ENCODE measurements at places on chromosomes 3 and 15.

- H3K36me3 ChIP-seq, result no peaks in the 10 kb centered on the region
- no peak for DNase-seq
Measured at GRCh38 chr3:160684368-160684740, 7.4 kb downstream of the ARL14 start.

- peak; percentile 46 for DNase-seq
- H3K4me3 ChIP-seq, result peak overlapping the region; percentile 92
- H3K27ac ChIP-seq, result peak overlapping the region; percentile 88
- H3K4me1 ChIP-seq, result peaks cover 15% of the 10 kb centered on the region
- H3K36me3 ChIP-seq, result no peaks in the 10 kb centered on the region
- peaks cover 3% of the 10 kb centered on the region for H3K27me3 ChIP-seq
Measured at GRCh38 chr3:197298945-197299854, 788 bp upstream of the DLG1 start.

GRCh38 chr3:188437926-188438325, 284.0 kb downstream of the LPP start:
- H3K36me3 ChIP-seq, result peaks cover 3% of the 10 kb centered on the region
- H3K4me1 ChIP-seq, result peaks cover 67% of the 10 kb centered on the region
- H3K27ac ChIP-seq, result peak overlapping the region; percentile 83
- peaks cover 2% of the 10 kb centered on the region for H3K27me3 ChIP-seq

- DNase-seq, result no peak
- peaks cover 14% of the 10 kb centered on the region for H3K36me3 ChIP-seq
- no peaks in the 10 kb centered on the region for H3K4me1 ChIP-seq
- H3K4me3 ChIP-seq, result peak overlapping the region; percentile 19
- H3K27me3 ChIP-seq, result peaks cover 4% of the 10 kb centered on the region
- no peak overlapping the region for H3K27ac ChIP-seq
Measured at GRCh38 chr15:48469271-48469670, 138.0 kb downstream of the DUT start.

DNA sequence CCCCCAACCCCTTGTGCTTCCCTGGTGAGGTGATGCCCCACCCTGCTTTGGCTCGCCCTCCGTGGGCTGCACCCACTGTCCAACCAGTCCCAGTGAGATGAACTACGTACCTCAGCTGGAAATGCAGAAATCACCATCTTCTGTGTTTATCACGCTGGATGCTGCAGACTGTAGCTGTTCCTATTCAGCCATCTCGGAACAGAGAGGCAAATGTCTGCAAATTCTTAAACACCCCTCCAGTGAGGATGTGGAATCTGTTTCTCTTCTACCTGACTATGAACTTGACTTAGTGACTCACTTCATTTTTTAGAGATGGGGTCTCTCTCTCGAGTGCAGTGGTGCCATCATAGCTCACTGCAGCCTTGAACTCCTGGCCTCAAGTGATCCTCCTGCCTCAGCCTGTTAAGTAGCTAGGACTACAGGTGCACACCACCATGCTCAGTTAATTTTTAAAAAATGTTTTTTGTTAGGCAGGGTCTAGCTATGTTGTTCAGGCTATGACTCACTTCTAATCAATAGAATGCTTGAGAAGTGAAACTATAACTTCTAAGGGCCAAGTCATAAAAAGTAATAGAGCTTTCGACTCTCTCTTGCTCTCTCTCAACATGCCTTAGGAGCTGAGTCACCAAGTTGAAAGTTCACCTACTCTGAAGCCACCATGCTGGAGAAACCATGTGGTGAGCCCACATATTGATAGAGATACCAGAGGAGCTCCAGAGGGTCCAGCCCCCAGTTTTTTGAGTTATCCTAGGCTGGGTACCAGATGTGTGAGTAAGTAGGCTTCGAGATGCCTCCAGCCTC, 11.5 kb upstream of the PARP14 start:
- no peak for DNase-seq
- H3K27me3 ChIP-seq, result no peaks in the 10 kb centered on the region
- no peaks in the 10 kb centered on the region for H3K4me1 ChIP-seq
- H3K27ac ChIP-seq, result no peak overlapping the region

GRCh38 chr3:195031574-195032003, 239.4 kb downstream of the XXYLT1 start:
- H3K27ac ChIP-seq, result peak overlapping the region; percentile 97
- H3K4me1 ChIP-seq, result peaks cover 44% of the 10 kb centered on the region
- peak; percentile 32 for DNase-seq
- no peak overlapping the region for H3K4me3 ChIP-seq
- H3K27me3 ChIP-seq, result peaks cover 5% of the 10 kb centered on the region

DNA sequence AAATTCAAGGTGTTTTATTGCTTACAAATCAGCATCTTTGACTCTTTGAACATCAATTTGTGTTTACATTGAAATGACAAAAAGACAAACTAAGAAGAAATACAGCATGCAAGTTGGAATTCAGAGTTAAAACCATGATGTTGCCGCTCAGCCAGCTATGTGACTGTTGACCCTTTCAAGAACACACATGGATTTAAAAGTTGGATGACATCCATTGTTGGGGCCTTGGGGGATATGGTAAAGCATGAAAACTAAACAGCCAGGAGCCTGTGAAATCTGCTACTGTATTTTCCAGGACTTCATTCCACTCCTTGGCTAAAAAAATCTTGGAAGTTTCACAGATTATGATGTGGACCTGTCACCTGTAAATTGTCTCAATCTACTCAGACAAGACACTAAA, 4.6 kb downstream of the P2RY1 start:
- peaks cover 11% of the 10 kb centered on the region for H3K27me3 ChIP-seq
- peak overlapping the region; percentile 96 for H3K4me3 ChIP-seq
- H3K36me3 ChIP-seq, result peaks cover 49% of the 10 kb centered on the region
- DNase-seq, result no peak

DNA sequence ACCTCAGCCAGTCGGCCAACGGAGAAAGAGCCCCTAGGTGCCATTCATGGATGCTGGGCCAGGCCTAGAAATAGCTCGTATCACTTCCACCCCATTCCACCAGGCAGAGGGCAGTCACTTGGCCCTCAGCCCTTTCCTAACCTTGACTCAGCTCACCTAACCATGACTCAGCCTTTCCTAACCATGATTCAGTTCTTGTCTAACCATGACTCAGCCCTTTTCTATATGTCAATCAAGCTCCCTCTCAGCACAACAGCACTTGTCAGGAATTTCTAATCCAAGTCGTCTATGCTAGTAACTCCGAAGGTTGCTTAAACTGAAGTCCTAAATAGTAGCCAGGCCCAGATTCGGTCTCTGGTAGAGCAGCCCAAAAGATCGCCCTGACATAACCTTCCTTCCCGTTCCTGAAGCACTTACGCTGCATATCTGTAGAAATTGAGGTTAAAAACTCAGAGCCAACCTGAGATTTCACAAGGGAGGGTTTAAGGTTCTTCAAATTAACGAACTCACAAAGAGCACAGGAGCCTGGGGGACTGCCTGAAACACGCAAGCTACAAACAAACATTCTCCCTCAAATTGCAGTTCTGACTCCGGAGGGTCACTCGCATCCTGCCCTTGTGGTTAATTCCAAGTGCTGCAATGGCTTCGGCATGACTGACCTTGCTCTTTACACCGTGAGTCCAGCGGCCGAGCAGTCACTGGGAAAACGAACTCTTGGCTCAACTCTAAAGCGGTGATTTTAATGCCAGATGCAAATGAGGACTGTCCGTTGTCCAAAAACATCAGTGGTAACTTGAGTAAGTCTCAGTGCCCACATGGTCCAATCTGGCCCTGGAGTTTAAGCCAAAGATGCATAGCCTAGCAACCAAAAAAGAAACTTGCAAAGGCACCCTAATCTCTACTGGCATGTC, 99.9 kb downstream of the ADAMTS17 start:
- H3K36me3 ChIP-seq, result peaks cover 5% of the 10 kb centered on the region
- no peak for DNase-seq
- no peak overlapping the region for H3K4me3 ChIP-seq

DNA sequence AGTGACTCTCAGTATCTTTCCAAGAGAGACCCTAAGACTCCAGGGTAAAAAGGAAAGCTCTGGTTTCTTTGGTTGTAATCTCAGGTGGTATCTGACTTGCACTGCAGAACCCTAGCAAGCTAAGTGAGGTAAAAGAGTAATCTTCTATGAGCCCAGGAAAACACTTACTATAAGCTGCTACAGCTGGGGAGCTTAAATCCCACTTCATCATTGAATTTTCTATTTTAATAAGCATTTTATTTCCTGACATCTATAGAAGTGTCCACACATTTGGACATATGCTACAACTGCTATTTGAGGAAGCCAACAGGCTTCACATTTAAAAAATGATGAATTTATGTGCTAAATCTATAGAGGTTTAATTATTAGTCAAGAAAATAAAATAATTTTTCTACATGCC, 73.1 kb upstream of the GUCA1C start:
- no peak for DNase-seq
- H3K4me3 ChIP-seq, result no peak overlapping the region
- H3K27ac ChIP-seq, result no peak overlapping the region

GRCh38 chr15:85479071-85479647, 98.8 kb downstream of the AKAP13 start:
- H3K4me3 ChIP-seq, result no peak overlapping the region
- H3K27ac ChIP-seq, result peak overlapping the region; percentile 91
- H3K36me3 ChIP-seq, result no peaks in the 10 kb centered on the region
- DNase-seq, result no peak

GRCh38 chr3:77945320-77945719, 905.4 kb downstream of the ROBO2 start:
- H3K4me3 ChIP-seq, result no peak overlapping the region
- H3K36me3 ChIP-seq, result no peaks in the 10 kb centered on the region
- H3K27ac ChIP-seq, result no peak overlapping the region
- DNase-seq, result no peak
- no peaks in the 10 kb centered on the region for H3K4me1 ChIP-seq
- H3K27me3 ChIP-seq, result peaks cover 2% of the 10 kb centered on the region

DNA sequence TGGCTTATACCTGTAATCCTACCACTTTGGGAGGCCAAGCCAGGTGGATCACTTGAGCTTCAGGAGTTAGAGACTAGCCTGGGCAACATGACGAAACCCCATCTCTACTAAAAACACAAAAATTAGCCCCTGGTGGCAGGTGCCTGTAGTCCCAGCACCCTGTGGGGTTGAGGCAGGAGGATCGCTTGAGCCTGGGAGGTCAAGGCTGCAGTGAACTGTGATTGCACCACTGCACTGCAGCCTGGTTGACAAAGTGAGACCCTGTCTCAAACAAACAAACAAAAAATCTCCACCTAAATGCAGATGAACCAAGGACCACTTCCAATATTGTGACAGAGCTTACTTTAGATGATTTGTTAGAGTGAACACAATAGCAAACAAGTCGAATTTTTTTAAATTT, 53.7 kb downstream of the TP53BP1 start:
- no peak for DNase-seq
- H3K27me3 ChIP-seq, result no peaks in the 10 kb centered on the region
- no peak overlapping the region for H3K27ac ChIP-seq
- H3K4me3 ChIP-seq, result no peak overlapping the region
- H3K4me1 ChIP-seq, result peaks cover 3% of the 10 kb centered on the region

DNA sequence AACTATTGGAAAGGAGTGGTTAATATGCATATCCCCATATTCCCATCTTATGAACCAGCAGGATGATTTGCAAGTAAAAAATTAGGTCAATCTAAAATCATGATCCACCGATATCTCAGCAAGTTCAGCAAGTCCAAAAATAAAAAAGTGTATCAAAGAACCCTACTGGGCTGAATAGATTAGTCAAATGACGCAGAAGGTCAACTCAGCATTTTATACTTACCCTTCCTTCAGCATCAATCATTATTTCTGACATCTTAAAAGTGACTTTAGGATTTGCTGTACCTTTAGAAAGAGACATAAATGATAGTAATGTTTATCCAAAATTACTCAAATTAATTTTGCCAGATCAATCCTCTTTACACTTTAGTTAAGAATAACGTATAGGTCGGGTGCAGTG, 32.6 kb downstream of the DPP8 start:
- H3K27ac ChIP-seq, result no peak overlapping the region
- no peaks in the 10 kb centered on the region for H3K27me3 ChIP-seq
- H3K4me3 ChIP-seq, result no peak overlapping the region
- no peaks in the 10 kb centered on the region for H3K4me1 ChIP-seq
- no peak for DNase-seq
- peaks cover 4% of the 10 kb centered on the region for H3K36me3 ChIP-seq

DNA sequence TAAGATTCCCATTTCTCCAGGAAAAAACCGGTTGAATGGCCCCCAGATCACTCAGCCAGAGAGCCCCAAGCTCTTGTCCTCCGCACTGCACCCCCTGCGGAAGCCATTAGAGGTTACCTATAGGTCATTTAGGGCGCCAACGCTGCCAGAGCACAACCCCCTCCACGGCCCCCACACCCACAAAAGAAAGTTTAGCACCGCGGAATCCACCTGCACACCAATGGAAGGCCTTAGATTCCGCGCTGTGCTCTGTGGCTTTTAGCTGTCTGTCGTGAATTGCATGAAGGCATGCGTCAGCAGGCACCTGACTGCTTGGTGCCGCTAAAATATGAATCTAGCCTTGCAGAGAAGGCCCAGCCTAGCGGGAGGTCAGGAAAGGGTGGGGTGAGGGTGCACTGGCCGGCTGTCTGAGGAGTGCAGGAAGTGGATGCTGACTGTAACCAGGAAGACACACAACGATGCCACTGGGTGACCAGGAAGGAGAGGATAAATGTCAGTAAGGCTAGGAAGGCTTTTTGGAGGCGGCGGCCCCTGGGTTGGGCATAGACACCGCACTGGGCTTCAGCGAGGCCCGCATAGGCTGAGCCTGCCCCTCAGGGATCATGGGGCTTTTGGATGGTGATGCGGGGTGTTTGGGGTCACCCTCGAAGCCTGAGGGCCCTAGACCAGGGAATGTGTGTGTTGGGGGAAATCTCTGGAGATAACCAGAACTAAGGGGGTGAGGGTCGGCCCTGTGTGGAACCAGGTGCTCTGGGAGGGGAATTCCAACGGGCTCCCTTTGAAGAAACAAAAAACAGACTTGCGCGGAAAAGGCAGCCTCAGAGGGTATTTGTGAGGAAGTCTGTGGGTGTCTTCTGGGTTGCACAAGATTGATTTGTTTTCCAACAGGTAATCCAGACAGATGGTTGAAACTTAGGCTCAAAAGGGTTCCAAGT, 976 bp upstream of the NUP210 start:
- peaks cover 6% of the 10 kb centered on the region for H3K4me1 ChIP-seq
- peak overlapping the region; percentile 50 for H3K4me3 ChIP-seq
- H3K27ac ChIP-seq, result peak overlapping the region; percentile 18
- H3K27me3 ChIP-seq, result peaks cover 4% of the 10 kb centered on the region
- peak; percentile 12 for DNase-seq

DNA sequence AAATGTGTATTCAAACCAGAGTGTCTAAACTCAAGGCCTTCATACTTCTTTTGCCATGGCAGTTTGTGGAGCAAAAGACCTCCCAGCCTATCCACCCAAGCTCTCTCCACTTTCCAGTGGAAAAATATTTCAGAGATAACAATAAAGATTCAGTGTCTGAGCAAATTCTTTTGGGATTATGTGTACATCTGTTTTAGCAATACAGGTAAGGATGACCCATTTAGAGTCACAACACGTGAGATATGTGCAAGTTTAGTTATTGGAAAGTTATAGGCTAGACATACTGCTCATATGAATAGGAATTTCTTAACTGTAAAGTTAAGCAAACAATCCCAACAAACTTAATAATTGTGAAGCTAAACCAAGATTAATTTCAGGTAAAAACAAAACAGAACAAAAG, 174.5 kb upstream of the LRIG1 start:
- H3K4me1 ChIP-seq, result no peaks in the 10 kb centered on the region
- no peaks in the 10 kb centered on the region for H3K27me3 ChIP-seq
- no peak for DNase-seq
- no peak overlapping the region for H3K4me3 ChIP-seq
- no peaks in the 10 kb centered on the region for H3K36me3 ChIP-seq

Measured in endothelial cell (in vitro differentiated cells).